ENCODE measurements at places on chromosomes 7 and 10. TPM values are rescaled to one million over a fixed set of nuclear protein-coding genes. Genes with fewer than 3 reads are reported as not detected.

DNA sequence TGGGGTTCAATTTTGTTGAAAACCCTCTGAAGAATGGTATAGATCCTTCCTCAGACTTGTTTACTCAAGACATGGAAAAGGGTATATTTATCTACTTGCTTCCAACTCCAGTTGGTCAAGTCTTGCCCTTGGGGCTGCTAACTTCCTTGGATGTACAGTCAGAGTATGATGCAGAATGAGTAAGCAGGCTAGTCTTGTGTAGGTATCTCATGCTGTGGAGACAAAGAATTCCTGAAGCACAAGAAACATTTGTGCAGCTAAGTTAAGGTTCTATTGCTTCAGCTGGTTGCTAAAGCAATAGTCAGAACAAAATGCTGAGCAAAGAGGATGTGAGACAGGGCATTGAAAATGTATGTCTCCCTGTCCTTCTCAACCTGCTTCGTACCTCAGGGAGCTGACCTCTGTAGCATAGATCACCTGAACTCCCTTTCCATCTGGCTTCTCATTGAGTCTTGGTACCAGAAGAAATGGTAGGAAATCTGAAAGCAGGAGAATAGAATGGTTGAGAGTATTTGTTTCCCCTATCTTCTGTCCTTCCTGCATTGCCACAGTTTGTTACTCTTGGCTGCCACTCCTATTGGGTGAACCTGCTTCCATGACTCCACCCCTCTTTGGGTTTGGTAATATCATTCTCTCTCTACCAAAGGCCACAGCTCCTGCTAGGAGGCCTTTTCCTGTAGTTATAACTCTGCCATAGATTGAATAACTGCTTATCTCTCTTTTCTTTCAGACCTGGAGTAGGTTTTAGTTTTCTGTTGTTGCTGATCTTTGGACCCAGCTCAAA lies 346.0 kb downstream of the PHF14 start:
- no peak for DNase-seq

DNA sequence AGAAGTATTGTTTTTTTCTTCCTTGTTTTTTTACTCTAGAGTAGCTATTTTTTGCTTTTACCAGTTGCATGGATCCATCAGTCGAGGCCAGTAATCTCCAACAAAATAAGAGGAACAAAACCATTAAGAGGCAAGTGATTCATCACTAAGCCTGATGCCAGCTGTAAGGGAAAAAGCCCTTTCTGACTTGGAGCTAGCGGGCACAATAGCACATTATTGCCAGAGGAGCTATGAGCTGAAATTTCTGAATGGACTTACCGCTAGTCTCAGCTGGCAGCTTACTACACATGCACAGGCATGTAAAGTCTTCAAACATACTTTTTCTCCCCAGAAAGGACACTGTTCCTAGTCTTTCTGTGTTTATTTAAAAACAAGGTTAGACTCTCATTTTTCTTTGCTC lies 41.6 kb upstream of the PTPRZ1 start:
- peak; percentile 58 for DNase-seq

DNA sequence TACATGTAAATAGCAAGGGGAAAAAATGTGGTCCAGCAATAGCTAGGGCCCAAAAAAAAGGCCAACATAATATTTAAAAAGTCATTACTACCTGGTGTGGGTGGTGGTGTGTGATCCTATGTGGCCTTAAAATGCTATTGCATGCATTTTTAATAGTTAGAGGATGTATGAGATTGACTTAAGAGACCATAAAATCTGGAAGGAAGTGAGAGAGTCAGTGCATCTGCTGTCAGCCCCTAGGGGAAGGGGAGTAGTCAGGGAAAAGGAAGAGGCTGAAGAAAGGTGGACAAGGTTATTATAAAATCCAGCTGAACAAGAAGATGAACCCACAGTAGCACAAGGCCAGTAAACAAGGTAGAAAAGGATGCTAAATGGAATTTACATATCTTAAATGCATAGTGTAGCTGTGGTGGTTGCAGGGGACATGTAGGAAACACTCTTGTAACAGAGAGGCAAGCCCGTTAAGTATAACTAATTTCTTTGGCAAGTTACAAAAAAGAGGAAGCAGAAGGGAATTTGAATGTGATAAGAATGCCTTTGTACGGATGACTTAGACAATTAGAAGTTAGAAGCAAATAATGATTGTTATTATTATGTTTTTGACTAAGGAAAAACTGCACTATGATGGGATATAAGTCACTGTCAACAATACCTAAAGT lies 11.9 kb upstream of the NDUFA5 start:
- DNase-seq = no peak

DNA sequence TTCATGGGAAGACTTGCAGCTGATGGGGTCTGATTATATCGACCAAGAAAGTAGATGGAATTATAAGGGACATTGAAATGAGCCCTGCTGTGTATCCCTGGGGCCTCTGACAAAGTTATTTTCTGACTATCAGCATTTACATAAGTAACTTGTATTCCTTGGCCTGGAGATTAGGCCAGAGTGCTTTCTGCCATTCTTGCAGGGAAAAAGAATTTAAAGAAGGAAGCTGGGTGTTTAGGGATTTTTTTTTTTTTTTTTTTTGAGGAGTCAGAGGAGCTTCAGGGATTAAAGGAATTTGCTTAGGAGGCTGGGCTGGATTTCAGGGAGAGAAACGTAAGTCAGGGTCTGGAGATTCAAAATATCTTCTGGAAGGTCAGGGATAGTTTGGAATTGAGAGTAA lies 4.6 kb downstream of the SPAM1 start:
- DNase-seq = no peak

CYP2E1 gene
- 0.52 TPM for total RNA-seq

DNA sequence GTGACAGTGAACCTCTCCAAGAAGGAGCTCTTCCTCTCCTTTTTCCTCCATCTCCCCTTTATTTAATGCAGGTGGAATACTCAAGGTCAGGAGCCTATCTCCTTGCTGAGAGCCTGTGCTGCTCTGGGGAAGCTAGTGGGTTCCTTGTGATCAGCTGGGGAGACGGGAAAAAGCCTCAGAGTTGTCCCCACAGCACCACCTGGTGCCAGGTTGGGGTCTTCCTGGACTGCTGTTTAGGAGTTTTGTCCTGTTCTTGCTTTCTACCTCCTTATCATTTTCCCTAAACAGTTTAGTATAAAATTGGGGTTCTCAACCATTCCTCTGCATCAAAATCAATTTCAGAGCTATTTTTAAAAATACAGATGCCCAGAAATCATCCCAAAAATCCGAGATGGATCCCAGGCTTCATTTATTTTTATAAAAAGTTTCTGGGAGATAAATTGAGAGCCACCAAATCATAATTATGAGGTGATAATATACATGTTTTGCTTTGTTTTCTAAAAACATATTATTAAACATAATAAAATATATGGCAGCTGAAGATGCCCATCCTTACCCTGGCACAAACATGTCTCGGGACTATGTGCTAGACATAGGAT lies 44.3 kb downstream of the MACC1 start:
- DNase-seq = peak; percentile 67

DNA sequence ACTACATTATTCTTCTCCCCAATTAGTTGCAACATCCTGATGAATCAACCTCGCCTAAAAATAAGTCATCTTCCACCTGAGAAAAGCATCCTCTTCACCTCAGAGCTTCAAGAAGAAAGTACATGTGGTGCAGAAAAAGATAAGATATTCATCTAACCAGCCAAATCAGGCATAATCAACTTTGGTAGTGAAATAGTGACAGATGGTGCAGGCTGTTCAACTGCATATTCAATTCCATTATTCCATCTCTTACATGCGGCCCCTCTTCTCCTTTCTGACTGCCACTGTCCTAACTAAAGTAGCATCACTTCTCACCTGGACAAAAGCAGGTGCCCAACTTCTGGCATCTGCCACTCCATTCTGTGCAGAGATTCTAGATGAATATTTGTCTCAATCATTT lies 148.4 kb upstream of the STEAP1 start:
- DNase-seq = no peak

KLF14 gene
- not detected for total RNA-seq

RELN gene
- 0.63 TPM for total RNA-seq

LZTS2 gene
- 176 TPM for total RNA-seq

GRCh38 chr7:75885036-75885435 lies 6.2 kb downstream of the RHBDD2 start:
- no peak for DNase-seq

DNA sequence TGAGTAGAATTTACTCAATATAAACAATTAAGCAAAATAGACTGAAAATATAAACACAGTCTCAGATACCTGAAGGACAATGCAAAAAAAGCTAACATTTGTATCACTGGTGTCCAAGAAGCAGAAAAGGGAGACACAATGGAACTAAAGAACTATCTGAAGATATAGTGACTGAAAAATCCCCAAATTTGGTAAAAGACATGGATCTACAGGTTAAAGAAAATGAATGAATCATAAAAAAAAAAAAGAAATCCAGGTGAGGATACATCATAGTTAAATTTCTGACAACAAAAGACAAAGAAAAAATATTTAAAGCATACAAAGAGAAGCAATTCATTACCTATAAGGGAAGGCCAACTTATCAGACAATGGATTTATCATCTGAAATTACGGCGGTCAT lies 114.7 kb upstream of the PPP1R3A start:
- DNase-seq = no peak

ARHGAP12 gene
- total RNA-seq = 43.5 TPM

GRCh38 chr7:111363099-111363498 lies 199.2 kb downstream of the IMMP2L start:
- DNase-seq = peak; percentile 70

TACC2 gene
- total RNA-seq = 11.3 TPM

DNA sequence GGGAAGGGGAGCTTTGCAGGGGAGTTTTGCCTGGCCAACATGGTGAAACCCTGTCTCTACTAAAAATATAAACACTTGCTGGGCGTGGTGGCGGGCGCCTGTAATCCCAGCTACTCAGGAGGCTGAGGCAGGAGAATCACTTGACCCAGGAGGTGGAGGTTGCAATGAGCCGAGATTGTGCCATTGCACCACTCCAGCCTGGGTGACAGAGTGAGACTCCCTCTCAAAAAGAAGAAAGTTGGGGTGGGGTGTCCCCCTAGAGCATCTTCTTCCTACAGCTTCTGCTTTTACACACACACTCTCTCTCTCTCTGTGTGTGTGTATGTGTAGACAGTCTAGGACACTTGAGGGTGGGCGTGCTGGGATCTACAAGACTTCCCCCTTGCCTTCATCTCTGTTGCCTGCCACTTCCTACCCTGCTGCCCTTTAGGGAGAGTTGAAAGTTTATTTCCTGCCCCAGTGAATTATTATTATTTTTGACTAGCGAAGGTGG lies 21.7 kb downstream of the PLAU start:
- DNase-seq = no peak

ENKUR gene
- total RNA-seq = not detected

DNA sequence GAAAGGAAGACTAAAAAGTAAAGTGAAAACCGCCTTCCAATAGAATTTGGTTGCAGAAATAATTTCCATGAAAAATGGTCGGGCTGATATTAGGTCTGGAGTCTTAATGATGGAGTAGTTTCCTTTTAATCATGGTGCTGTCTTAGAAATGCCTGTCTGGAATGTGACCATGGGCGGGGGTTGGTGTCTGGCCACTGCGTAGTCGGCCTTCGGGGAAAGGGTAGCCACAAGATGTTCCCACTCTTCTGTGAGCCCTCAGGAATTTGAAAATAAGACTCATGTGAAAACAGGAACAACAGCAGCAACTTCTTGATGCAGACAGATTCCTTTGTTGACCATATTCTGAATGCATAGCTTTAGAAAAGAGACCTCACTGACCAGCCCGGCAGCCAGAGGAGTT lies 176.8 kb downstream of the KIAA1217 start:
- peak; percentile 80 for DNase-seq

GRCh38 chr10:98460837-98461499 lies 14.2 kb upstream of the HPS1 start:
- peak; percentile 93 for DNase-seq

DNA sequence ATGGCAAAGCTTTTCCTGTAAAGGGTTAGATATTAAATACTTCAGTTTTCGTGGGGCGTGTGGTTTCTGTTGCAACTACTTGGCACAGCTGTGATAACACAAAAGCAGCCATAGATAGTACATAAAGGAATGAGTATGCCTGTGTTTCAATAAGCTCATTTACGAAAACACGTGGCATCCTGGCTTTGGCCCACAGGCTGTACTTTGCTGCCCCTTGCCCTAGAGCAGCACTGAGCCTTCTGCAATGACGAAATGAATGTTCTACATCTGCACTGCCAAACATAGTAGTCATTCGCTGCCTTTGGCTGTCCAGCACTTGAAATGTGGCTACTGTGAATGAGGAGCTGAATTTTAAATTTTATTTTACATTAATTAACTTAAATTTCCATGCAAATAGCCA lies 376.2 kb upstream of the TPK1 start:
- DNase-seq = no peak

DNA sequence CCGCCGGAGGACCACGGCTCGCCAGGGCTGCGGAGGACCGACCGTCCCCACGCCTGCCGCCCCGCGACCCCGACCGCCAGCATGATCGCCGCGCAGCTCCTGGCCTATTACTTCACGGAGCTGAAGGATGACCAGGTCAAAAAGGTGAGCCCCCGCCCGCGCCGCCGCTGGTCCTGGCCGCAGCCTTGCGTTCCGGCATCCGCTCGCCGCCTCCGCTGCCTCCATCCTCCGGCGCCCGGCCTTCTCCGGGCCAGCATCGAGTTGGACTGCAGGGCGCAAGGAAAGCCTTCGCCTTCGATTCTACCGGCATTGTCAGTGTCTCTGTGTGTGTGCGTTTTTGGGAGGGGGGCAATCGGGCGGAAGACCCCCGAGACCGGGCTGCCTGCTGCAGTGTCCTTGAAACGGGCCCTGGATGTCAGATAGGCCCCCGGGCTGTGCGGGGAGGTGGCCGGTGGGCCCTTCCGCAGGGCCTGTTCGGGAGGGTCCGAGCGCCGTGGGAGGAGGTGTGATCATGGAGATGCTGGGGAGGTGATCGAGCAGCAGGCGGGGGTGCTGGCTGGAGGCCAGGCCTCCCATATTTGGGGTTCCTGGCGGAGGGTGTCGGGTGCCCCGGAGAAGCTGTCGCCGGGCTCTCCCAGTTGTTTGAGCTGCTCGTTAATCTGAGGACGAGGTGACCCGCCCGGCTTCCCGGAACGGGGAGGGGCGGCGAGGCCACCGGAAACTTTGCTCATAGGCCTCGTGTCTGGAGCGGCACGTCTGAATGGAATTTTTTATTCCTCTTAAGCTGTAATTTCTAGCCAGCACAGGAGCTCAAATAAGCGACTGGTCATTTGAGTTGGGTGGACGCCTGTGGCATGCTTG lies 40.8 kb downstream of the HK1 start:
- peak; percentile 61 for DNase-seq

CALML3 gene
- not detected for total RNA-seq

GRCh38 chr7:67854221-67855178 lies 857.9 kb downstream of the TYW1 start:
- DNase-seq = no peak

MALRD1 gene
- not detected for total RNA-seq
